ENCODE measurements at places on chromosomes 6 and 20.

- DNase-seq: no peak
These were observed 11.6 kb upstream of the ENPP4 start for GRCh38 chr6:46118157-46118556.

DNA sequence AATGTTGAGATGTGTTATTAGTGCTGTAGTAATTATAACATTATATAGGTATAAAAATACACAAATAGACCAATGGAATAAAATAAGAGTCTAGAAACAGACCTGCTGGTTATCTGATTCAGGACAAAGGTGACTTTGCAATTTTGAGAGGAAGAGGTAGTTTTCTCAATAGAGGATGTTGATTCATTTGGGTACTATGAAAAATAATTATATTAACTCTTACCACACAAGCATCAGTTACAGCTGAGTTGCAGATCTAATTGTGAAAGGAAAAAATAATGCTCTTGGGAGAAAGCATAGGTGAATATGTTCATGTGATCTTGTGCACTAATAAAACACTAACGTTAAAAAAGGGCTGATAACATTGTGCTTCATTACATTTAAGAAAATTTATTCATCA is 103.0 kb downstream of the BCKDHB start:
- DNase-seq: no peak

GRCh38 chr6:168782187-168782751 is 341.3 kb downstream of the SMOC2 start:
- DNase-seq: no peak

- DNase-seq: no peak
These were observed 14.7 kb upstream of the PTPRA start for GRCh38 chr20:2858591-2858990.

- DNase-seq: no peak
These were observed 77.8 kb upstream of the CCN6 start for GRCh38 chr6:111976139-111976538.

DNA sequence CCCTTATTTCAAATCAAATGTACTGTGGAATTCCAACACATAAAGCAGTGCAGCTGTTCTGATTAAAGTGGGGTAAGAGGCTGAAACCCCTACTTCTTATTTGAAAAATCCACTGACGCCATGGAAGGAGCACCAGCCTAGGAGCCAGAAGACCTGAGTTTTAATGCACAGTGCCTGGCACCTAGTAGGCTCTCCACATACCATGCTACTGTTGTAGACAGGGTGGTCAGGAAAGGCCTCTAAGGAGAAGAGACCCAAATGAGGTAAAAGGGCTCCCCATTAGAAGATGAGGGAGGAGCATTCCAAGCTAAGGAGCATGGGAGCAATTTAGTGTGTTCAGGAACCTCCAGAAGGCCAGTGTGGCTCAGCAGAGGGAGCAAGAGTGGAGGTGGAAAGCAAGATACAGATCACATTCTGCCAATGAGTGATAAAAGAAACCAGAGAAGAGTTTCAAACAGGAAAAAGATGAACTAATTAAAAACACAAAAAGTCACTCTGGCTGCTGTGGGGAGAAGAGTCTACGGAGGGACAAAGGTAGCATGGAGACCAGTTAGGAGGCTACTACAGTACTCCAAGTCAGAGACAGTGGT is 11.8 kb upstream of the ZNF76 start:
- DNase-seq: no peak

GRCh38 chr6:150346346-150346745 is 22.5 kb upstream of the IYD start:
- no peak for DNase-seq

- no peak for DNase-seq
These were observed 26.5 kb downstream of the FAM229B start for GRCh38 chr6:112113918-112114317.

DNA sequence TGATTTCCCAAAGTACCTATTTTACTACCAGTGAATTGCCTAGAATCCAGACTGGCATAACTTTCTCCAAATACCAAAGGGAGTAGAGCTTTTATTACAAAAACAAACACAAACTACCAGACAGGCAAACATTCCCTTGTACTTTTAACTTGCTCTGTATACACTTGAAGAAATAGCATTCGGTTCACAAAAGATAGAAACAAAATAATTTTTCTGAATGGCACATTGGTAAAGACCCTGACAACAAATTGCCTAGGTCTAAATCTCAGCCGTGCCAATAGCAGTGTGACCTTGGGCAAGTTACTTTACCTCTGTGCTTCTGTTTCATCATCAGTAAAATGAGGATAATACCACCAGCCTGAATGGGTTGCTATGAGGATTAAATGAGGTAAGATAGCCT is 15.9 kb downstream of the ARHGAP18 start:
- no peak for DNase-seq

- DNase-seq: no peak
These were observed 53.2 kb downstream of the EIF2S2 start for GRCh38 chr20:34058831-34059230.

DNA sequence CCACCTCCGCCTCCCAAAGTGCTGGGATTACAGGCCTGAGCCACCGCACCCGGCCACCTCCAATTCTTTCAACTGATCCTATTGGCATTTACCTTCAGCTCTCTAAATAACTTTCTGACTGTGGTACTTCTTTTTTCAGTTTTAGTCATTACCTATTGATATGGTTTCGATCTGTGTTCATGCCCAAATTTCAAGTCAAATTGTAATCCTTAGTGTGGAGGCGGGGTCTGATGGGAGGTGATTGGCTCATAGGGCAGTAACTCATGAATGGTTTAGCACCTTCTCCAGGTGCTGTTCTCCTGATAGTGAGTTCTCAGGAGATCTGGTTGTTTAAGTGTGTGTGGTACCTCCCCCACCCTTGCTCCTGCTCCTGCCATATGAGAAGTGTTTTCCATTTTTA is 140.9 kb downstream of the LPA start:
- no peak for DNase-seq

GRCh38 chr20:48458601-48459385 is 369.0 kb downstream of the PREX1 start:
- no peak for DNase-seq

GRCh38 chr6:168290095-168290494 is 29.5 kb downstream of the DACT2 start:
- no peak for DNase-seq

Measured in cerebellar nuclear complex (tissue), 1 donor.